ENCODE measurements at places on chromosomes 2 and 18.

GRCh38 chr2:239287461-239287860 is 113.4 kb downstream of the HDAC4 start:
- DNase-seq, result no peak

GRCh38 chr2:158922601-158923000 is 45.8 kb upstream of the TANC1 start:
- DNase-seq, result no peak

DNA sequence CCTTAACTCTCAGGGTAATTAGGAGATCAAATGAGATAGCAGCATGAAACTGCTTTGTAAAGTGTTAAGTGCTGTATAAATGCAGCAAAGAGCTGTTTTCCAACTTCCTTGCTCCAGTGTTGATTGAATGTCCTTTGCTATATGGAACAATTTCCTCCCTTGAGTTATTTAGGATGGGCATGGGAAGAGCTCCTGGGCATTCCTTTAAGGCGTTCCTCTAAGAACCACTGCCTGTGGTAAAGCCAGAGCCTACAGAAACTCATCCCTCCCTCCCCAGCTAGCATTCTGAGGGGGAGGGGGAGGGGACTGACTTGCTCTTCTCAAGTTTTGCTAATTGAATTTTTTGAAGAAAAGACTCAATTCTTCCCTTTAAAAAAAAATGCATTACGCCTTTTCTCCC is 1.4 kb downstream of the AKAIN1 start:
- no peak for DNase-seq

GRCh38 chr2:165621086-165621560 is 151.6 kb downstream of the CSRNP3 start:
- DNase-seq, result no peak

GRCh38 chr2:175008801-175009495 is 3.8 kb upstream of the CHN1 start:
- DNase-seq, result no peak

DNA sequence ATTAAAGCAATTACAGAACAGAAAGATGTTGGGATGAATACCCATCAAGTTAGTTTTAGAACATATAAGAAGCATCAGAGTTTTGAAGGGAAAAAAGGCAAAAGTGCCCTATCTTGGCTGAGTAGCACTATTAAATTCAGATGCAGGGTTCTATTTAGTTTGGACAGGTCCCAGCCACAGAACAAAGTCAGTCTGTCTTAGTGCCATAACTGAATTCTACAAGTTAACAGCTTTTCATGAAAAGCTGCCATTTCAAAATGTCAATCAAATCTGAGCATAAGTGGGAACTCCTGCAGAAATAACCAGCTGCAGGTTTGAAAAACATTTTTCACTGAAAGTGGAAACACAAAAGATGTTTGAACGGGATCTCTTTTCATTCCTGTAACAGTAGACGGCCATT is 160.4 kb downstream of the SRBD1 start:
- no peak for DNase-seq

- no peak for DNase-seq
Observed at GRCh38 chr2:200752332-200752731, 59.4 kb upstream of the BZW1 start.

DNA sequence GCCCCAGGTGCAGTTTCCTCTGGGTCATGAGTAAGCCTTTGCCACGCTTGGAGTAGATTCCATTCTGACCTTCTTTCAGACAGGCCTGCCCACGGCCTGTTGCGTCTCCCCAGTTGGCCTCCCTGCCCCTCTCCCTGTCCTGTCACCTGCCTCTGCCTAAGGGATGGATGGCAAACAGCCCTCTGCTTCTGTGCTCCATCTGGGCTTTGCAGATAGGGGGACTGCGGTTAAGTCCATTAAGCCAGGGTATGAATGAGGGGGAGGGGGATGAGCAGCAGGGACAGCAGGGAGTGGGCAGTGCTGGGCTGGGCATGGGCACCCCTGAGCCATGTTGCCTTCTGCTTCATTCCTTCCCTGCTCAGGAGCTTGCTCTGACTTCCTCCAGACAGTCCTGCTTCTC is 37.6 kb upstream of the B3GNT7 start:
- no peak for DNase-seq

DNA sequence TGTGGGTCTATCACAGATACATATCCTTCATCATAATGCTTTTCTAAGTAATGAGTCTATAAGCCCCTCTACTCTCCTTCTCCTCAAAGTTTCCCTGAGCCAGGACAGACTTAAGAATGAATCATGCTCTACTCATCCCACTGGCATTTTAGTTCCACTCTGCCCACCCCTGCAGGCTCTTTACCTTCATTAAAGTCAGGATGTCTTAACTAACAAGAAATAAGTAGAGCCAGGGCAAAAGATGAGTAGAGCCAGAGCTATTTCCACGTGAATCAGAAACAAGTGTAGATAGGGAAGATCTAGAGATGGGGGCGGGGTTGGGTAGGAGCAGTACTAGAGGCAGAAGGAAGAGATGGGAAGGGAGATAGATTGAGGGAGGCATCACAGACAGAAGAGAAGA is 790.5 kb downstream of the RNF144A start:
- no peak for DNase-seq

DNA sequence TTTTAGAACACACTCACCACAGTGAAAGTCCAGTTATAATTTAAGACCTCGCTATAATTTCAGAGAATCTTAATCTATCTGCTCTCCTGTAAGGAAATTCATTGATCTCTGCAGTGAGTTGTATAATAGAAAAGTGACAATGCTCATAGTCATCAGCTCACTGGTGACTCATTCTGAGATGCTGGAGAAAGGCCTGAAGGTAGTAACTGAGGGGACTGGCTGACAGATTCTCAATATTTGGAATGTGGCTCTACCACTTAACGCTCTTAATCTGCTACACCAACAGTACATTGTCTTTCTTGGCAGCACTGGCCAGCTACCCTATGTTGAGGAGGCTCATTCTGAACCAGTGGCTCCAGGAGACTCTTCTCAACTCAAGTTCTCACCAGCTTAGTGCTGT is 246.1 kb downstream of the RPRM start:
- DNase-seq, result no peak

DNA sequence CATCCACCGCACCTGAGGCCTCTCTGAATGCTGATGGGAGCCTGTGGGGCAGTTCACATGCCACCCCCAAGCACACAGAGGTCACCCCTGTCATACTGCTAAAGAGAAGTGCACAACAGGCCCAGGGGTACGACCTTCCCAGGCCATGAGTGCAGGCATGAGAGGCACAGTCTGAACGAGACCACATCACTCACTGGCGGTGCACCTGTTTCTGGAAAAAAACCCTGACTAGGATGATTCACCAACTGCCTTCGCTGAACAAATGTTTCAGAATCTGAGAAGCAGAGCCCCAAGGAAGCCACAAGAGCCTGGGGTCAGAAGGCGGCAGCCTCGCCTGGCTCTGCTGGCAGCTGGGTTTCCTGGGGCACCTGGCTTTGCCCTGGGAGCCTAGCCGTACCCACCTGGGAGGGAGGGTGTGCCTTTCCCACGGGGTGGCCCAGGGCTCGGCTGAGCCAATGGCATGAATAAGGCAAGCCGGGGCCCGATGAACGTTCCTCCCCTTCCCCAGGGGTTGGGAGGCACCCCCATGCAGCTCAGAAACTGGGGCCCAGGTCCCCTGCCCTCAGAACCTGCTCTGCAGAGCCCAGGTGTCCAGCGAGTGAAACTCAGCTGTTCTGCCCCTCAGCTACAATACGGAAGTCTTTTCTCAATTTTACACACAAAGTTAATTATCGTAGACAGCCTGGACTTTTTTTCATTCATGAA is 73.8 kb downstream of the HDAC4 start:
- no peak for DNase-seq

DNA sequence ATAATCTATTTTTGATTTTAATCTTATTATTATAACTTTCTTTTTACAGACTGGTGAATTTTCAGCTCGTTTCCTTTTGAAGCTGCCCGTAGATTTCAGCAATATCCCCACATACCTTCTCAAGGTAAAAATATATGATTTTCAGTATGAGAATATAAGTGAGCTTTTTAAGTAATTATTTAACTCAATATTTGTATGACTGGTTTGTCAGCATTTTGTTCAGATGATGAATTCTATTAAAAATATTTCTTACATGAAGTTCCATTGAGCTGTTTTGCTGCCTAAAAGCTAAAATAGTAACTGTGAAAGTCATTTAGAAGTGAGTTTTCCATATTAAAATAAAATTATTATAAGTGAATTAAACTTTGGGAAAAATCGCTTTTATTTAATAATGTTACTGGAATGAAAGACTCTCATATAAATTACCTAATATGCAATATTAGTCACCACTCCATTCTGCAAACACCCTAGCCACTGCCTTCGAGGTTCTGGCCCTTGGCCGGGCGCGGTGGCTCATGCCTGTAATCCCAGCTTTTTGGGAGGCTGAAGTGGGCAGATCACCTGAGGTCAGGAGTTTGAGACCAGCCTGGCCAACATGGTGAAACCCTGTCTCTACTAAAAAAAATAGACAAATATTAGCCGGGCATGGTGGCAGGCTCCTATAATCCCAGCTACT is 155.3 kb downstream of the BABAM2 start:
- DNase-seq, result no peak

DNA sequence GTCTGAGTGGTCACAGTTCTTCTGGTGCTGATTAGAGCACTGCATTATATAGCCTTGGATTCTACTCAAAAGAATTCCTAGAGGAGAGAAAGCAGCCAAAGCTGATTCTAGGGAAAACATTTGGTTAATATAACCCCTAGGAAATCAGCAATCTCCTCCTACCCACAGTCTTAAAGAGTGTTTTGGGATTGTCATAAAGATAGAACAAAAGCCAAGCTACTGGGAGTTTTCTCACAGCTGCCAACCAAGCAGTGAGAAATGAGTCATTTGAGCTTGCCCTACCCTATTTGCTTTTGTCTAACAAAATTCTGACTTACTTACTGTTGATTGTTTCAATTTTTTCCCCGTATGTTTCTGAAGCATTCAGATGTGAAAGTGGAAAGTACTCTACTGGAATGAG is 469.3 kb downstream of the PLCL1 start:
- no peak for DNase-seq

DNA sequence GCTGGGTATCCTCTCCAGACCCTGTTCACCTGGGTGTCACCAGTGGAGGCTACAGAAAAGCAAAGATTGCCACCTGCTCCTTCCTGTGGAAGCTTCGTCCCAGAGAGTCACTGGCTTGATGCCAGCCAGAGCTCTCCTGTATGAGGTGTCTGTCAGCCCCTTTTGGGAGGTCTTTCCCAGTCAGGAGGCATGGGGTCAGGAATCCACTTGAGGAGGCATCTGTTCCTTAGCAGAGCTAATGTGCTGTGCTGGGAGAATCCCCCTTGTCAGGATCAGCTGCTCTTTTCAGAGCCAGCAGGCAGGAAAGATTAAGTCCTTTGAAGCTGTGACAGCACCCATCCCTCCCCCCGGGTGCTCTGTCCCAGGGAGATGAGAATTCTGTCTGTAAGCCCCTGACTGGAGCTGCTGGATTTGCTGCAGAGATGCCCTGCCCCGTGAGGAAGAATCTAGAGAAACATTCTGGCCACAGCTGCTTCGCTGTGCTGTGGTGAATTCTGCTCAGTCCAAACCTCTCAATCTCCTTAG is 121.8 kb downstream of the GPR39 start:
- DNase-seq, result no peak

- peak; percentile 55 for DNase-seq
Observed at GRCh38 chr2:216034065-216034464, 20.7 kb upstream of the MREG start.

- no peak for DNase-seq
Observed at GRCh38 chr2:163799807-163800206, 64.0 kb upstream of the FIGN start.

- DNase-seq, result no peak
Observed at GRCh38 chr2:210519594-210519993, 36.8 kb upstream of the CPS1 start.

GRCh38 chr2:1378456-1379150 is 34.7 kb upstream of the TPO start:
- DNase-seq, result no peak

DNA sequence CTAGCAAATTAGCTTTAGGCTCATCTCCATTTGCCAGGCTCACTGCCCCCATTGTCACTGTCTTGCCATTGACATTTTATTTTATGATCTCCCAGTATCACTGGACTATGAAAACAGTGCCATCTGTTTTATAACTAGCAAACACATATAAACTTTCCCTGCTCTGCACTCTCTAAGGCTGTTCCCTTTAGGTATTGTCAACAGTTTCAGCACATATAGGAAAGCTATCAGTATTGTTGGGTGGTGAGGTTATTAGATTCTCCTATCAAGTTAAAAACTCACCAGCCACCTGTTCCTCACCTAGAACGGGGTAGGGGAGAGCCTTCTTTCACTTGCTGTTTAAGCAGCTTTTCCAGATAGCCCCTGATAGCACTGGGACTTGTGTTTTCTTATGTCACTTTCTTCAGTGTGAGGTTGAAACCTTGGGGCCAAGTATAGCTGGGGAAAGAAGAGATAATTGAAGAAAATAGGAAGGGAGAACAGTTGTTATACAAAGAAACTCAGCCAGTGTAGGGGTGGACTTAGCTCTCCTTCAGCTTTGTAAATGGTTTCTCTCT is 32.5 kb downstream of the CFLAR start:
- no peak for DNase-seq

- DNase-seq, result no peak
Observed at GRCh38 chr2:15990151-15991101, 50.1 kb downstream of the MYCN start.

- no peak for DNase-seq
Observed at GRCh38 chr2:212730994-212731393, 192.4 kb upstream of the ERBB4 start.

DNA sequence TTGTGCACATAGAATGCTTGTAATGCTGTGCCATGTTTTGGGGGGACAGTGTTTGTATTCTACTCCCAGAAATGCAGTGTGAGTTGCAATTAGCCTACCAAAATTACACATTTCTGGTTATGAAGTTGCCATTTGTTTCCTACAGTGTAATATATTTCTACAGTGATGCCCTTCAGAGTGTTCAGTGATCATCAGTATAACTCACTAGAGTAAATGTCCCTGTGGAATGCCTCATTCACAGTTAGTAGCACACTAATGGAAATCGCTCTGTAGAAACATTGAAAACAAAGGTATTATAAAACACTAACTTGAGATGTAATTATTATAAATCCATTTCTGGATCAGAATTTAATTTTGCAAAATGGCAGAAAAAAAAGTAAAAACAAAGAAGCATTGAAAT is 498.7 kb downstream of the PTPRM start:
- no peak for DNase-seq

DNA sequence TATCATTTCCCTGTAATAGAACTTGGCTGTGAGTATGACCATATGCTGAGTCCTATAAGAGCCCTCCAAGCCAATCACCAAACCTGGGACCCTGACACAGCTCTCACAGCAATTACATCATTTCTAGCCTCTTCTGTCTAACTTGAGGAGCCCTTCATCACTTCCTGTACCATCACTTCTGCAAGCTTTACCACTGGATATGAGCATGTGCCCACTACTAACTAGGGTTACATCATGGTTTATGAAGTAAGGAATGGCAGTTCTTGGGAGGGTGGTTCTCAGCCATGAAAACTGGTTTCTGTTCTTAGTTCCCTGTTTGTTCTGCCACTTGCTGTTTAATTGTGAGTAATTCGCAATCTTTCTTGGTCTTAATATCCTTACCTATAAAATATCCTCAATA is 31.0 kb upstream of the EPB41L3 start:
- no peak for DNase-seq

- no peak for DNase-seq
Observed at GRCh38 chr2:201513271-201513670, 61.7 kb downstream of the STRADB start.

- DNase-seq, result no peak
Observed at GRCh38 chr2:202378001-202378400, 1.9 kb downstream of the BMPR2 start.

- no peak for DNase-seq
Observed at GRCh38 chr2:98663511-98664090, 55.2 kb downstream of the UNC50 start.
